Brain microvascular endothelial cell (primary cell): ENCODE measurements at places on chromosomes 3 and 15.

DNA sequence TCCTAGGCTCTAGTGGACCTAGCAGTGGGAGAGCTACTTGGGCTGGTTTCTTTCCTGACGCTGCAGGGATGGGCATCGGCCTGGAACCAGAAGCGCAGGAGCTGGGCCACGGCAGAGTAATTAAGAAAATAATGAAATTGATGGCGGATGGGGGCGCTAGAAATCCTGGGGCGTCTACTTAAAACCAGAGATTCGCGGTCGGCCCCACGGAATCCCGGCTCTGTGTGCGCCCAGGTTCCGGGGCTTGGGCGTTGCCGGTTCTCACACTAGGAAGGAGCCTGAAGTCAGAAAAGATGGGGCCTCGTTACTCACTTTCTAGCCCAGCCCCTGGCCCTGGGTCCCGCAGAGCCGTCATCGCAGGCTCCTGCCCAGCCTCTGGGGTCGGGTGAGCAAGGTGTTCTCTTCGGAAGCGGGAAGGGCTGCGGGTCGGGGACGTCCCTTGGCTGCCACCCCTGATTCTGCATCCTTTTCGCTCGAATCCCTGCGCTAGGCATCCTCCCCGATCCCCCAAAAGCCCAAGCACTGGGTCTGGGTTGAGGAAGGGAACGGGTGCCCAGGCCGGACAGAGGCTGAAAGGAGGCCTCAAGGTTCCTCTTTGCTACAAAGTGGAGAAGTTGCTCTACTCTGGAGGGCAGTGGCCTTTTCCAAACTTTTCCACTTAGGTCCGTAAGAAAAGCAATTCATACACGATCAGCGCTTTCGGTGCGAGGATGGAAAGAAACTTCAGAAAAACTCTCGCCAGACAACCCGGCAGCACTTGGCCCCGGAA lies 6.1 kb downstream of the SOX14 start:
- no peak for DNase-seq

DNA sequence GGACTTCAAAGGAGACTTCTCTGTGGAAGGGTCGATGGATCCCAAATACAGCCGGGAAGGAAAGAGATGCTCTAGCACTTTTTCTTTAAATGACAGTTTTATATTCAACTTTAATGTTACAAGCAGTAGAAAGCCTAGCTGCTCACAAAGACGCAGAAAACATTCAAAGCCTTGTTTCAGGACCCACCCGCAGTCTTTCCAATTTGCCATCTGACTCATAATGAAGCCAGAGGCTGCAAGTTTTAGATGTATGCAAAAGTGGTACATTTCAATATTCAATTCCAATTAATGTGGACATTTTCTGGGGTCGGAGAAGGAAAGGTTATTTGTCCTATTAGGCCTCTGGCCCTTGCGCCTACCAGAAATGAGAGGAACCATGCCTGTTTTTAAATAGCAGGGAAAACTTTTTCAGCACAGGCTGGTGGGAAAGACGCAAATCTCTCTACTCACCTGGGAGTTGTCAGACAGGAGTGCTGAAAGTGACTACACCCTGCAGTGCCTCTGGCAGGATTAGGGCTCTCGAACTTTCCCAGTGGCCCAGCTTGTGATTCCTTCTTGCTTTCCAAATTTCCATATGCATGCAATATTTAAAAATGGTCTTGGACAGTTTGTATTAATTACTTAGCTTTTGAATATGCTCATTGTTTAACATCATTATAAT lies 117.4 kb upstream of the MBNL1 start:
- DNase-seq = no peak

DNA sequence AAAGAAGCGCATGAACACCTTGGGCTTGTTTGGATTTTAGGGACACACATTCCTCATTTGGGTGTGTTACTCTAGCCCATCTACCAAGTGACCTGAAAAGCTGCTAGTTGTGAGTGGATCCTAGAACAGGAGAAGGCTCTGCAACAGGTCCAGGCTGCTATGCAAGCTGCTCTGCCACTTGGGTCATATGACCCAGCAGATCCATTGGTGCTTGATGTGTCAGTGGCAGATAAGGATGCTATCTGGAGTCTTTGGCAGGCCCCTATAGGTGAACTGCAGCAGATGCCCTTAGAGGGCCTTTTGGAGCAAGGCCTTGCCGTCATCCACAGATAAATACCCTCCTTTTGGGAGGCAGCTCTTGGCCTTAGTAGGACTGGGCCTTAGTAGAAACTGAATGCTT lies 53.2 kb downstream of the PAQR5 start:
- no peak for DNase-seq

DNA sequence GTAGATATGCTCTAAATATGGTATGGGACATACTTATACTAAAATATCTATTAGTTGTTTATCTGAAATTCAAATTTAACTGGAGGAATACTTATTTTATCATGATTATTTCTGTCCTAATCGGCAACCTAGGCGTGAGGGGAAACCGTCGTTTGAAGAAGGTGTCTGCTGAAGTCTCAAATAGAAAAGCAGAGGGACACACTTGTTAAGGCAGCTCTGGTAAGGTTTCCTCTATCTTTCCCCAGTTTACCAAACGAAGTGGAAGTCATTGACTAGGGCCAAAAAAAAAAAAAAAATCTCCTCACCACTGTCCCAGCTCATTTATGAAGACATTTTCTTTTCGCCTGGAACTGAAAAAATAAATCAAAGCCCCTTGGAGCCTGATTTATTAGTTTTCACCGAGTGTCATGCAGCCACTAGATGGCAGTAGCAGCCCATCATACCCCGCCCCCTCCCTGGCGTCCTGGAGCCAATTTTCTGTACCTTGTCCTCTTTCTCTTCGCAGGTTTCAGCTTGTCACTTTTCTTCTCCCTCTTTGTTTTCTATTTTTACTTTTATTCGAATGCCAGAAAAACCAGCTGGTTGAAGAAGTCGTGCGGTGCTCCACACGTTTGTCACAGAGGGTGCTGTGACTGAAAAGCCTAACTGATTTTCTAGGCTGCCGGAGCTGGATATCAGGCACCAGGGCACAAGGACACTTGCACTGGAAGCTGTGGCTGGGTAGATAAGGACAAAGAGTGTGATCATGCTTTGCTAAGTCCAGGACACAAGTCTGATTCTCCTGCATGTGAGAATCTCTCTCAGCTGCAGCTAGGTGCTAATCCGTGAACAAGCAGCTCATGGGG lies 238.7 kb downstream of the ZPLD1 start:
- peak; percentile 22 for DNase-seq

DNA sequence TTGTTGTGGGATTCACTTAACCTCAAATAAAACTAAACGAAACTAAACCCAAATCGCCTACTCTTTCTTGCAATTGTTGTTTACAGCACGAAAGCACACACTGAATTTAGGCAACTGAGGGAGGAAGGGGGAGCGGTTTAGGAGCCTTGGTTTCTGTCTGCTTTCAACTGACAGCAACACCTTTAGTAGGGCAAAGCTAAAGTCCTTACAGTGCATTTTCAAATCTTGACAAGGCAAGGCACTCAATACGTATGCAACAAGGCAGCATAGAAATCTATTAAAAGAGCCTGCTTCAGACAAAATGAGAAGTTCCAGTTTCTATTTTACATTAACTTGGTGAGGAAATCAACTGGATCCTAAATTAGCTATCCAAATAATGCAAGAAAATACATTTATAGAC lies 174.6 kb downstream of the CHST2 start:
- DNase-seq = no peak

DNA sequence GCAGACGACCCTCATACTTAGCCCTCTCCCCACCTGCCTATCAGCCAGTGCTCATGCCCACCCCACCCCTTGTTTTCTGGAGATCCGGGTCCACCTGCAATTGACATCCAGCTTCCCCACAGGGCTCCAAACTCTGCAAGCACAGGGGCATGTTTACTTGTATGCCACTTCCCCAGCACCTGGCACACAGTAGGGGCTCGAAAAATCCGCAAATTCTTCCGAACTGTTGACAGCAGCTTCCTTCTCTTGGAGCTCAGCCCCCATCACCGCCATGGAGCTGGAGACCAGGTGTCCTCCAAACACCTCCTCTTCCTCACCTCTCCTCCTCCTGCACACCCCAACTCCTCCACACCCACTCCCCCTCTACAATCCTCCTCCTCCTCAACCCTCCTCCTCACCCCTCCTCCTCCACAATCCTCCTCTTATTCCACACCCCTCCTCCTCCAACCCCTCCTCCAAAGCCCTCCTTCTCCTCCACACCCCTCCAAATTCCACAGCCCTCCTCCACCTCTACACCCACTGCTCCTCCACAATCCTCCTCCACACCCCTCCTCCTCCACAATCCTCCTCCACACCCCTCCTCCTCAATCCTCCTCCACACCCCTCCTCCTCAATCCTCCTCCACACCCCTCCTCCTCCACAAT lies 70.4 kb upstream of the BLM start:
- DNase-seq = no peak

DNA sequence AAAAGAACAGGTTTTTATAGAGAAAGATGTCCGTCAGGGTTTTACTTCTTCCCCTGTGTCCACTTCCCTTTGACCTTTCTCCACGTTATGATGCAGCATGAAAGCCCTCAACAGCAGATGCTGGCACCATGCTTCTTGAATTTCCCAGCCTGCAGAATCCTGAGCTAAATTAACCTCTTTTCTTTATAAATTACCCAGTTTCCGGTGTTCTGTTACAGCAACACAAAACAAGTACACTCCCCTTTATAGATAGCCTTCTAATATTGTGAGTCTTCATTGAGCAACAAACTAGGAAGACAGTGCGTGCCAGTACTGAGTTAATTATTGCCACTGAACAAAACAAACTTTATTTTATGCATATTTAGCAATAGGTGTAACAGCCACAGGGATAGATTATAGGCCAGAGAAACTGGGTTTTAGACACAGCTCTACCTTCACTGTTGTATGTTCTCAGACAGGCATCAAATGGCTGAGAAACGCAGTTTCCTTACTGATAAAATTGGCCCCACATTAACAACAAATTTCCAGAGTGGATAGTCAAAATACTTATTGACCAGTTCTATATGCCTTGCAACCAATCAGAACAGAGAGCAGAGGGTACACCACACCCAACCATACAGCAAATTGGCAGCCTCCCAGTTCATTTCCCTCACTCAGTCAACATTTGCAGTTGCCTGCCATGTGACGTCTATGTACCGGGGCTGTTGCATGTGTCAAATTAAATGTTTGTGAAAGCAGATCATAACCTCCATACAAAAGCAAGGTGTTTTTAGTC lies 14.4 kb upstream of the TBL1XR1 start:
- no peak for DNase-seq

- DNase-seq = peak; percentile 67
These were observed 81.6 kb downstream of the HERC1 start for GRCh38 chr15:63752075-63752684.

DNA sequence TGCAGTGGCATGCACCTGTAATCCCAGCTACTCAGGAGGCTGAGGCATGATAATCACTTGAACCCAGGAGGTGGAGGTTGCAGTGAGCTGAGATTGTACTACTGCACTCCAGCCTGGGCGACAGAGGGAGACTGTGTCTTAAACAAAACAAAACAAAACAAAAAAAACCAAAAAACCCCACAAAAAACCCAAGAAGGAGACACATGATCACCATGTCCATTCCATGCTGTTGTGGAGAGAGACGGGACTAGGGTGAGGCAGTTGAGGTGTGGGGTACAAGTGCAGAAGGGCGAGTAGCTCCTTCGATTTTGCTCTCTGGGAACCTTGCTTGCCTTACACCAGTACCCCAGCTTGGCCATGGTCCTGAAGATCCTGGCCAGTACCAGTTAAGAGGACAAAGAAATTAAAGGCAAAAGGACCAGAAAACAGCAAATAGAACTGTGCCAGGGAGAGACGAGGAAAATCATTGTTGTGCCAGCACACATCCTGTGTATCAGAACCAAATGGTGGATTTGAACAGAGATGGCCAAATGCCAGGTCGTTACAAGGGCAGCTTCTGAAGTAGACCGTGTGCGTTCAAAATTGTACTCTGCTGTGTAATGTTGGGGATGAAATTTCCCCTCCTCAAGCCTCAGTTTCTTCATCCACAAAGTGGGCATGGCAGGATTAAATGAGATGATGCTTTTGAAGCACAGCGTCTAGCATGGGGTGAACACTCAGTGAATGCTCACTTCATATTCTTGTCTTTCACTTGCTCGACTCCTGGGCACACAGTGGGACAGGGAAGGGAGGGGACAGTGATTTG lies 42.9 kb upstream of the CTSH start:
- DNase-seq = no peak

DNA sequence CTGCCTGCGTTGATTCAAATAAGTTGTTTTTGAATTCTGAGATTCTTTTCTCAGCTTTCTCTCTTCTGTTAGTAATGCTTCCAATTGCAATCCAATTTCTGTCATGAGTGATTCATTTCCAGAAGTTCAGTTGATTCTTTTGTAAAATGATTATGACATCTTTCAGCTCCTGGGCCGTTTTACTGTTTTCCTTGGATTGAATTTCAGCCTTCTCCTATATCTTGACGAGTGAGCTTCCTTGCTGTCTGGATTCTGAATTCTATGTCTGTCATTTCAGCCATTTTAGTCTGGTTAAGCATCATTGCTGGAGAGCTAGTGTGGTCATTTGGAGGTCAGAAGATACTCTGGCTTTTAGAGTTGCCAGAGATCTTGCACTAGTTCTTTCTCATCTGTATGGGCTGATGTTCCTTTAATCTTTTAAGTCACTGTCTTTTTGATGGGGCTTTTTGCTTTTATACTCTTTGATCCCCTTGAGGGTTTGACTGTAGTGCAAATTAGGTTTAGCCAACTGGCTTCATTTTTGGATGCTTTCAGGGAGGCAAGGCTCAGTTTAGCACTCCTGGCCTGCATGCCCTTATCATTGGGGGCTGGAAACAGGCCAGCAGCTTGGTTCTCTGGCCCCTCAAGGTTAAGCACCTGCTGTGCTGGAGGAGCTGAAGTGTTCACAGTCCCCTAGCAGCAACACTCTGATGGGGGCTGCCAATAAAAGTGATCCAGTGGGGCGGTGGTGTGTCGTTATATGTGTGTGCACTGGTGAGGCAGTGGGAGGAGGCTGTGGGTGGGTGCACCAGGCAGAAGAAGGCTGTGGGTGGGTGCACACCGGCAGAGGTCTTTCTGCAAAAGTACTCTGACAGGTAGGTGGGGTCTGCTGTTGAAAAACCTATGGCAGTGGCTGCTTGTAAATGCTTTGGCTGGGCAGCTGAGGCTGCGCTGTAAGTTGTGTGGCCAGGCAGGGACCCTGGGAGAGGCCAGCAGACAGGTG lies 51.2 kb downstream of the MCTP2 start:
- peak; percentile 83 for DNase-seq

DNA sequence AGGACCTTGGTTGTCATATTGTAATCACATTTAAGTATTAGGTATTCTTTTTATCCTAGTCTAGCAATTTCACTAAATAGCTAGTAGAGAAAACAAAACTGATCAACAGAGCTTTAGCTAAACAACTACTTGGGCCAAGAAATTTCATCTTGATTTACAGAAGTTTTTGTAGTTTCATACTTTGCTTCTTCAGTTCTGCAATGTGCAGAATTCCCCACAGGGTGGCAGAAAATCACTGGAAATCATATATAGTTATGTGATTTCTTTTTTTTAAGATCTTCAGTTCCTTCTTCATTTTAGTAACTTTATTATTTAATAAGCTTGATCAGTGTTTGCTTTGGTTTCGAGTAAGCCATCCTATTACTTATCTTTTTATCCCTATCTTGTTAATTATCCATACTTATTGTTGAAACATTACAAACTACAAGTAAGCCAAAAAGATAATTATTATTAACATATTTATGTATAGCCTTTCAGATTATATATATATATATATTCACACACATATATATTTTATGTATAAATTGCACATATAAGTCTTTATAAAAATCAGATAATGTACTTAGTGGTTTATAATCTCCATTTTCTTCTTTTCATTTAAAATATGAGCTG lies 2.2 kb upstream of the BNIP2 start:
- peak; percentile 59 for DNase-seq
